ENCODE measurements at places on chromosomes 12 and 14.

- DNase-seq: no peak
Observed at GRCh38 chr12:100899301-100899700, 104.7 kb downstream of the ANO4 start.

GRCh38 chr14:91339671-91340369, 77.8 kb downstream of the CCDC88C start:
- no peak for DNase-seq

DNA sequence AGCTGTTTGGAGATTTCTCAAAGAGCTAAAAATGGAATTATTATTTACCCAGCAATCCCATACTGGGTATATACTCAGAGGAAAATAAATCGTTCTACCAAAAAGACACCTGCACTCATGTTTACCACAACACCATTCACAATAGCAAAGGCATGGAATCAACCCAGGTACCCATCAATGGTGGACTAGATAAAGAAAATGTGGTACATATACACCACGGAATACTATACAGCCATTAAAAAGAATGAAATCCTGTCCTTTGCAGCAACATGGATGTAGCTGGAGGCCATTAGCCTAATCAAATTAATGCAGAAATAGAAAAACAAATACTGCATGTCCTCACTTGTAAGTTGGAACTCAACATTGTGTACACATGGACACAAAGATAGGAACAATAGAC, 37.9 kb downstream of the WBP11 start:
- no peak for DNase-seq

GRCh38 chr12:111152561-111152960, 216.3 kb downstream of the PHETA1 start:
- DNase-seq: no peak

DNA sequence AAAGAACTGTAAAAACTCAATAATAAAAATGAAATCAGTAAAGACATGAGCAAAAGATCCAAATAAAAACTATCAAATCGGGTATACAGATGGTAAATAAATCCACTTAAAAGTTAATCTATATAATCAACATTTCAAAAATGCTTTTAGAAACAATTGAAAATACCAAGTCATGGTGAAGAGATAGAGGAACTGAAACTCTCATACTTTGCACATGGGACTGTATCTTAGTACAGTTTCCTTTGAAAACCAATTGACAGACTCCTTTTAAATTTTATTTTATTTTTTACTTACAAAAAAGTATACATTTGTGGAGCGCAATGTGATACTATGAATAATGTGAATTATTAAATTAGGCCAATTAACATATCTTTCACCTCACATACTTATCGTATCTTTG, 98.6 kb upstream of the FAR2 start:
- DNase-seq: no peak

- no peak for DNase-seq
Observed at GRCh38 chr14:73503648-73504047, 12.9 kb downstream of the RIOX1 start.

- no peak for DNase-seq
Observed at GRCh38 chr14:56487090-56487667, 92.4 kb upstream of the TMEM260 start.

GRCh38 chr14:102318781-102319276, 717 bp upstream of the ZNF839 start:
- DNase-seq: no peak

DNA sequence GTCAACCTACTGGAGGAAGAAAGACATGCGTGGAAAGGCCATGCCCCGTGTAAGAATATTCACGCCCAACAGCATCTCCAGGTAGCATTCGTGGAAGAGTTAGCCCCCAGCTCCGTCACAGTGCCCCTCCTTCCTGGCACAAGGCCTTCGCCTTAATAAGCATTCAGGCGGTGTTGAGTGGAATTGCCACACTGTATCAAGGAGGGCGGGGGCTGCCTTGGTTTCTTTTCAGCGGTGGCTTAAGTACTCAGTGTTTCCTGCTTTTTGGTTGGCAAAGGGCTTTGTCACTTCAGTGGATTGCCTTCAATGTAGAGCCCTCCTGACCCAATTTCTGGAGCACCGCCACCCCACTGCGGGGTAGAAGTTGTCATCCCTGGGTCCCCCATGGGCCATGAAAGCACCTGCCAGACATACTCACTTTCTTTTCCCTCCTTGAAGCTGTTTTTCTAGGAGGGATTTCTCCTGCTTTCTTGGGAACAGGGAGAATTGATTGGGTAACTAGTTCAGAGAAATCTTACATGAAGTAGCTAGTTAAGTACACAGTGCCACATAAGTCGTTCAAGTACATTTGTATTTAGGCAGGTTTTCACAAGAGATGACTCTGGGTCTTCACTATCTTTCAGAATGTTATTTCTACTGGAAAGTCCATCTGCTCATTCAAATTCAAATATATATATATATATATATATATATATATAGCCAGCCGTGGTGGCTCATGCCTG, 65.5 kb upstream of the STON2 start:
- no peak for DNase-seq

DNA sequence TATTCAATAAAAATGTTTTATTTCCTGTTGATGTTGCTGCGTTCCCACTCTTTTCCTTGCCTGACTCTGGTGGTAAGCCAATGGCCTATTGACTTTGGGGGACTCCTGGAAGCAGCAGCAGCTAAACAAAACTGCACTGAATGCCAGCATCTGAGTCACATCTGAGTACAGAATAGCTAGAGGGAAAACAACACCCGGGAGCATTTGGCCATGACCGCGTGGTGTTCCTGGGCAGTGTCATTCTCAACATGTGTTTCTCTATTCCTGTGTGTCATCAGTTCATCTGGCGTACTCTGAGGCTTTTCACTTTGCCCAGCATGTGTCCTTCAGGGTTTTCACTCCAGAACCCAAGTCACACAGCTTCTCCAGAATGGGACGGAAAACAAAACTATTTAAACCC, 238.8 kb downstream of the PAWR start:
- DNase-seq: no peak

DNA sequence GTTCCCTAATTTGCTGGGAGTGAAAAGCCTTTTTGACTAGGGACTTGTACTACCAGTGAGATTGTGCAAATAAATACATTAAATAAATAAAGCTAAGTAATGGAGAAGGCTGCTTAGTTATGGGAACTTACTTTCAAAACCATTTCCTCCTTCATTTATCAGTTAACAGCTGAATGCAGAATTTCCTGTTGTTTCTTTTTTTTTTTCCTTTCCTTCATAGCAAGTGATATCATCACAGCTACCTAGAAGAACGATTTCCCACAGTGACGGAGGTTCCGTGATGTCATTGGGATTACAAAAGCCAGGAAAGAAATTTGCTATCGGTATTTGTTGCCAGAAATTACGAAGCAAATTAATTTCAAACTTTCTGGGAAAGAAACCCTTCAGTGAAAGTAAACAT, 42.1 kb upstream of the SOCS2 start:
- no peak for DNase-seq

DNA sequence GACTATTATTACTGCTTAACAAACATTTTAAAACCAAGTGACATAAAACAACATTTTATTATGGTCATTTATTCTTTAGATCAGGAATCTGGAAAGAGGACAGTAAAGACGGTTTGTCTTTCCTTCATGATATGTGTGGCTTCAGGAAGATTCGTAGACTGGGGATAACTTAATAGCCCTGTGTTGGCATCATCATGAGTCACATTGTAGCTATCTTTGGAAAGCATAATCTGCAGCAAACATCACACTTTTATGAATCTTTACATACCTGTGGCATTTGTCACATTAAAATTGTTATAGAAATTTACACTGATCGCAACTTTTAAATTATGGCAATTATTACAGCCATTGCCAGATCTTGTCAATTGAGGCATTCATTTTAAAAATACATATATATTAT, 397.1 kb downstream of the NOVA1 start:
- no peak for DNase-seq

GRCh38 chr12:114163771-114164170, 197.6 kb upstream of the RBM19 start:
- DNase-seq: no peak

- DNase-seq: no peak
Observed at GRCh38 chr12:19048943-19049342, 80.6 kb upstream of the PLEKHA5 start.

DNA sequence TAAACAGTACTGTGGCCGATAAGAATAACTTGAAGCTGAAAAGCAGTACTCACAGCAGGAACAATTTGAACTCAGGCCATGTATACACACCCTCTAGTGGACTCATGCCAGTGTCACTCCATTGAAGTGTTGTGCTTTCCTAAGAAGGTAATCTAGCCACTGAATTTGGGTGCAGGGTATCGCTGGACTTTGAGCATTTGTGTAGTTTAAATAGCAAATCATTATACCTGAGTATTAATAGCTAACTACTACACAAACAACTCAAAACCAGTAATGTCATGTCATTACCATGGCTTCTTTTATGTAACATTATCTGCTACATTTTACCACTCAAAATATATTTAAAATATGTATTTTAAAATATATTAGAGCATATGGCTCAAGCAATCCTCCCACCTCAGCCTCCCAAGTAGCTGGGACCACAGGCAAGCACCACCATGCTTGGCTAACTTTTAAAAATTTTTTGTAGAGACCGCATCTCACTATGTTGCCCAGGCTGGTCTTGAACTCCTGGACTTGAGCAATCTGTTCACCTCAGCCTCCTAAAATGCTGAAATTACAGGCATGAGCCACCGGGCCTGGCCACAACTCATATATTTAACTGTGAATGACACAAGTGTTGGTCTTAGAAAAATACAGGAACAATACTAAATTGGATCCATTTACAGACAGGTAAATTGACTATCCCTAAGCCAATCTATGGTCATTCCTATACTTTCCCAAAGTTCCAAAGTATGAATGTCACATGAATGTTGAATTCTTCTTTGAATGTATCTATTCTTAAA, 25.6 kb upstream of the ARID4A start:
- DNase-seq: no peak

DNA sequence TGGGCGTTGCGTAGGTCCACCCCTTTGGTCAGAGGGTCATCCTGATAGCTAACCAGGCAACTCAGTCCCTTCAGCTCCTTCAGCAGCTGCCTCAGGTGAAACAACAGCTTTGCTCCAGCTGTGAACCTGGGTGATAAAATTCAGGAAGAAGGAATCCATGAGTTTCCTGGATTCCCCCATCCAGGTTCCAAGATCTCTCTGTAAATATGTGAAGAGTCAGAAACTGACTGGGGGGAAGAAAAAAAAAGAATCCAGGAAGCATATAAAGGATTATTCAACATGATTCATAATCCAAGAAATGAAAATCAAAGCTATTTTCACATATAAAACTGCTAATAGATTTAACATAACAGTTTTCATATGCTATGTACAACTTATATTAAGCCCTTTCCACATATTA, 8.6 kb downstream of the STAT2 start:
- no peak for DNase-seq

- DNase-seq: no peak
Observed at GRCh38 chr12:31470459-31470858, 120.5 kb downstream of the DENND5B start.

DNA sequence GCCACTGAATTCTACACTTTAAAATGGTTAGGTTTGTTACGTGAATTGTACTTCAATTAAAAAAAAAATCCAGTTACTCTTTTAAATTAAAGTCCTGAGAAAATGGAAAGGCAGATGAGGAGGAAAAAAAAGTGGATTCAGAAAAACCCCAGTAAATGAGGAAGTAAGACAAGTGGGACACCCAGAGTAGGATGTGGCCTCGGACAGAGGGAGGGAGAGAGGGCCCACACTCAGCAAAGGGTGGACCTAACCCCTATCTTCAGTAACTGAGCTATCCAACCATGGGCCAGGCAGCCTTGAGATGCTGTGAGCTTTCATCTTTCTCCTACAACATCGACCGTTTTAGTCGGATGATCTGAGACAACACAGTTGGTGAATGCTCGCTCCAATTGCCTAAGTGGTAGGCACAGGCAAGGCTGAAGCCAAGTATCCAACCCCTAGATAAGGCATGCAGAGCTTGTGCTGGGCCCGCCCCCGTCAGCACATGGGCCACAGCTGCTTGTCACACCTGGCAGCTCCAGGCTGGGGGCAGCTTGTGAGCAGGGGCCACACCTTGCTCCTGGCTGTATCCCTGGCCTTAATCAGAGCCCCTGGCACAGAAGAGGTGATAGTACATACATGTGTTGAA, 142.1 kb downstream of the TTC7B start:
- no peak for DNase-seq

GRCh38 chr14:79036441-79036840, 866.3 kb downstream of the NRXN3 start:
- DNase-seq: no peak

- DNase-seq: no peak
Observed at GRCh38 chr12:5438671-5439200, 6.8 kb downstream of the NTF3 start.

DNA sequence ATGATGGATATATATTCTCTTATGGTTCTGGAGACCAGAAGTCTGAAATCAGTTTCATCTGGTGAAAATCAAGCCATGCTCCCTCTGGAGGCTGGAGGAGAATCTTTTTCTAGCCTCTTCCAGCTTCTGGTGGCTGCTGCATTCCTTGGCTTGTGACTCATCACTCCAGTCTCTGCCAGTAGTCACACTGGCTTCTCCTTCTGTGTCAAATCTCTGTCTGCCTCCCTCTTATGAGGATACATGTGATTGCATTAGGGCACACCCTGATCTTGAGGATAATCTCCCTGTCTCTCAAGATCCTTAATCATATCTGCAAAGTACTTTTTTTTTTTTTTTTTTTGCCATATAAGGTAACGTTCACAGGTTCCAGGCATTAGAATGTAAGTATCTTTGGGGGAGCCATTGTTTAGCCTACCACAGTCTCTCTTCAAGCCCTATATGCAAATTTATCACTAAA, 17.7 kb downstream of the DNAL1 start:
- DNase-seq: no peak
